ENCODE measurements at places on chromosomes 4 and X. TPM values are rescaled to one million over a fixed set of nuclear protein-coding genes. Genes with fewer than 3 reads are reported as not detected.

PPP1R3F gene
- 1.3 TPM for total RNA-seq

FNIP2 gene
- total RNA-seq = 36.7 TPM

IL13RA2 gene
- total RNA-seq = 5.4 TPM

SSX4B gene
- not detected for total RNA-seq

HSD17B11 gene
- total RNA-seq = 120 TPM

S100P gene
- 0.42 TPM for total RNA-seq

MAGEB17 gene
- not detected for total RNA-seq

STIM2 gene
- total RNA-seq = 5.4 TPM

DNA sequence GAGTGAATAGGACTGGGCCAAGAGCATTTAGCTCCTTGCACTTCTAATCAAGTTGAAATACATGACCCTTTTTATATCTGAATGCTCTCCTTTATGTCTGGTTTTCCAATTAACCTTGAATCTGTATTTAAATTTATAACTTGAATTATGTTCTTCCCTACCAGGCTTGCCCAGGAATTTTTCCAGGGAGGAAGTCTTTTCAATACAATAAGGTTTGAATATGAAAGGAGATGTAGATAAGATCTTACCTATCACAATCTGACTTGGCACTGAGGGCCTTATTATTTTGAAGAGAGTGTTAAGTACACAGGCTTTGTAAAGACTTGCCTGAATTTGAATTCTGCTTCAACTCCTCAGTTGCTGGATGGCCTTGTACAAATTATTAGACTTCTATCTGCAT lies 555.7 kb downstream of the PCDH7 start:
- DNase-seq = no peak

- no peak for DNase-seq
Measured at GRCh38 chr4:786074-786741, 39.7 kb downstream of the CPLX1 start.

DNA sequence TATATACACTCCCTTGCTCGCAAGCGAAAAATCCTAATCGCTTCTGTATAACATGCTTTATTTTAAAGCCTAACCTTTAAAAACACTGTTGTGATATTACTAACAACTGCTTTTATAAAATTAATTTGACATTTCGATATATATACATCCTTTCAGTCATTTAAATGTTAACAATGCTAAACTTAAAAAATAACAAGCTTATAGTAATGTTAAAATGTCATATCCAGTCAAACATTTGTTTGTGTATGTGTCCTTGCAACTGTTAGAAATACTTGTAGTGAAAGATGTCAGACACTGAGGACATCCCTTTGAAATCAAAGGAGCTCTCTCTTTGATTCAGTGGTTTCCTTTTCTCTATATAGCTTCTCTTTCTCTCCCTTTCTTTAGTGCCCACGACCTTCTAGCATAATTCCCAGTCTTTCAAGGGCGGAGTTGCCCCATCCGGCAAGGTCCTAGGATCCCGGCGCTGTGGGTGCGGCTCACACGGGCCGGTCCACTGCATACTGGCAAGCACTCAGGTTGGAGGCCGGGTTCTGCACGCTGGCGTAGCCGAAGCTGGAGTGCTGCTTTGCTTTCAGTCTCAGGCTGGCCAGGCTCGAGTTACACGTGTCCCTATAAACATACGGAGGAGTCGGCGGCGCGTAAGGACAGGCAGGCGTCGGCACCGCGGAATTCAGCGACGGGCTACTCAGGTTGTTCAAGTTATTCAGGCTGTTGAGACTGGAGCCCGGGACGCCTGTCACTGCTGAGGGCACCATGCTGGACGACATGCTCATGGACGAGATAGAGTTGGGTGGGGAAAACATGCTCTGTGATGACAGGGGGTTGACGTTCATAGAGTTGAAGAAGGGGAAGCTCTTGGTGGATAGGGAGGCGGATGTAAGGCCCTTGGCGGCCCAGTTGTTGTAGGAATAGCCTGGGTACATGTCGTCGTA lies 5.0 kb downstream of the PITX2 start:
- no peak for DNase-seq

- no peak for DNase-seq
Measured at GRCh38 chr4:120316416-120316815, 249.8 kb upstream of the MAD2L1 start.

DNA sequence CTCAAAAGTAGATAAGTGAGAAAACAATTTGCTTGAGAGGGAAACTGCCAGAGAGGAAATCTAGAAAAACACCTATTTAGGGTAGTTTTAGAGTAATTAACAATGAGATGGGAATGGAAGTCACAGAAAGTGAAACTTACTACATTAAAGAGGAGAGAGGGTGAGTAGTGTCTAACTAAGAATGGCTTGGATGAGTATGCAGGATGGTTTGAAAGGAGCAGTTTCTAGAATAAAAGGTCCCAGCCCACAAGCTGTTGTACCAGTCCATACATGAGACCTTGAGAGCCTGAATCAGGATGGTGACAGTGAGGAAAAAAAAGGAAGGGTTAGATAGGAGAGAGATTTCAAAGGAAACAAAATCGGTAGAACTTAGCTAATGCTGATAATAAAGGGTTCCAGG lies 1.3 kb downstream of the GAR1 start:
- no peak for DNase-seq

DNA sequence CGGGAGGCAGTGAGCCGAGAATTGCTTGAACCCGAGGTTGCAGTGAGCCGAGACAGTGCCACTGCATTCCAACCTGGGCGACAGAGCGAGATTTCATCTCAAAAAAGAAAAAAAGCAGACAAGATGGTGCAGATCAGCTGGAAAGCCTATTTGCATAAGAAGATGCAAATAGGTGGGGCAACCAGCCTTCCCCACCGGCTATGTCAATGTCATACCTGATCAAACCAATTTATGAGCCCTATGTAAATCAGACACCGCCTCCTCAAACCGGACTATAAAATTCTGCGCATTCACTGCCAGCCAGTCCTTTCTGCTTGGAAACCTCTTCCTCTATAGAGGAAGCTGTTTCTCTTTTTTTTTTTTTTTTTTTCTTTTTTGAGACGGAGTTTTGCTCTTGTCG lies 64.5 kb upstream of the CHRNA9 start:
- DNase-seq = no peak

DNA sequence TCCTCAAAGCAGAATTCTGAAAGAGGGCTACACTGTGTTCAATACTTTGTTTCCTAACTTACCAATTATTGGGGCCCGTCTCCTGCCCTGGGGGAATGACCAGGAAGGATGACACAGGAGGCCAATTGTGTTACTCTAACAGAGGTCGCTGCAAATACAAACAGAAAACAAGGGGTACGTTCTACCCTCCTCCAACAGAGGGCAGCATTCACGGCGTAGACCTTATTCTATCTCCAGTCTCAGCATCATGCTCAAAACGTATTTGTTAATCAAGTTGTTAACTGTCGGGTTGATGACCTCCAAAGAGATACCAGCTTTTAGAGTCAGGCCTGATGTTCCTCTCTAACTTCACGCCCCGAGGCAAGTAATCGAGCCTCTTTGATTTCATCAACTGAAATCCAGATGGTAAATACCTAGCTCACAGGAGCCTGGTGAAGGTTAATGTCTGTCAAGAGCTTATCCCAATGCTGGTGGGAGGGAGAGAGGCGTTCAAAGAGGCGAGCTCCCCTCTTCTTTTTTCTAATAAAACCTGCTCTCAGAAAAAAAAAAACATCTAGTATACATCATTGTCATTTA lies 181.0 kb upstream of the KCNIP4 start:
- no peak for DNase-seq

DNA sequence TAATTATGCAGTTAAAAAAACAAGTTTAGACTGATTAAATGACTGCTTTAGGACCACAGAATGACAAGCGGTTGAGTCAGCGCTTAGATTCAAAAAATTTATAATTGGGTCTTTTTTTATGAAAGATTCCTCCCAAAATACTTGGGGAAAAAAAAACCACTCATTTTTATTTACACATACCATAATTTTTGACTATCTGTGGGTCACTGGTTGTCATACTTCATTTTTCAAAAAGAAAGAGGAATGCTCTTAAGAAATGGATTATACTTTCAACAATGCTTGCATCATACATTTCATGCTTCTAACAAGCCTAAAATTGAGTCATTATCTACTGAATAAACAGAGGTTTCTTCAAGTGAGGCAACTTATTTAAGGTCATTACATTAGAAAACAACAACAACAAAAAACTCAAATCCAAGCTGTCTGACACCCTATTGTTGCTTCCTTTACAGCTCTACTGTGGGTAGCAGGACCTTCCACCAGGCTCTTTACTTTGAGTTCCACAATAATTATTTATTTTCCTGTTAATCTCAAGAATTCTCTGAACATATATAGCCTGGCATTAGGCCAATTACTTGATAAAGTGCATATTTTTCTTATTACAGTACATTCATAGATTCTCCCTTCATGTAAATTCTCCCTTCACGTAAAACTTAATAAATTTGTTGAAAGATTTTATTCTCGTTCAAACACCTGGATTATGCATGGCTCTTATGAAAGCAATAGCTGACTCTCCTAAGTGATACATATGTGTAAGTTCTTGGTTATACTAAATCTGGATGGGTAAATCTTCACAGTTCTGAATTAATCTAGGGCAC lies 445.5 kb downstream of the PCDH10 start:
- no peak for DNase-seq

DNA sequence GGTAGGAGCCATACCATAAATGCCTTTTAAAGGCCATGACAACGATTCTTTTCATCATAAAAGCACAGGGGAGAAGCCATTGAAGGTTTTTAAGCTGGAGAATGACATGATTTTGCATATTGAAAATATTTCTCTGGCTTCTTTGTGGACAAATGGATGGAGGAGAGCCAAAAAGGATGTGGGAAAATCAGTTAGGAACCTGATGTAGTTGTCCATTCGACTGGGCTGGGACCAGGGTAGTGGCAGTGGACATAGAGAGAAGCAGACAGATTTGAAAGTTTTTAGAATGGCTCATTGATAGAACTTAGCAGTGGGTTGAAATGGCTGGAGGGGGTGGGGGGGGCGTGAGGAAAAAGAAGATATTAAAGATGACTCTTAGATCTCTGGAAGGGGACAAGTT lies 19.7 kb upstream of the MSN start:
- DNase-seq = no peak

GRCh38 chr4:87919941-87920340 lies 55.6 kb upstream of the SPP1 start:
- DNase-seq = no peak

GRCh38 chr4:73816814-73817213 lies 19.7 kb upstream of the CXCL6 start:
- no peak for DNase-seq

DNA sequence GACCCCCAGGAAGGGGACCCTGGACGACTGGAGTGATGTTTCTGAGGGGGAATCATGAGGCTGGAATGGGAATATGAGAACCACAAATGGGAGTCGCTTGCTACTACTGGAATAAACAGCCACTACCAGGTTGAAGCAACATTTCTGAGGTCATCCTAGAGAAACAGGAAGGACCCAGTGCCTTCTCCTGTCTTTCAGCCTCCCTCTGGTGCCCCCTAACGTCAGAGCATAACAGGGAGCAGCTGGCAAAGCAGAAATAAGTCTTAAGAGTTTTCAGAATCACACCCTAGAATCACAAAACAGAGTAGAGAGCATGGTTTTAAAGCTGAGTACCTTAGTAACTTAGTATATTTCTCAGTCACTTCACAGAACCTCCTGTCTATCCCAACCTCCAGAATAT lies 347.8 kb upstream of the PITX2 start:
- DNase-seq = no peak

DNA sequence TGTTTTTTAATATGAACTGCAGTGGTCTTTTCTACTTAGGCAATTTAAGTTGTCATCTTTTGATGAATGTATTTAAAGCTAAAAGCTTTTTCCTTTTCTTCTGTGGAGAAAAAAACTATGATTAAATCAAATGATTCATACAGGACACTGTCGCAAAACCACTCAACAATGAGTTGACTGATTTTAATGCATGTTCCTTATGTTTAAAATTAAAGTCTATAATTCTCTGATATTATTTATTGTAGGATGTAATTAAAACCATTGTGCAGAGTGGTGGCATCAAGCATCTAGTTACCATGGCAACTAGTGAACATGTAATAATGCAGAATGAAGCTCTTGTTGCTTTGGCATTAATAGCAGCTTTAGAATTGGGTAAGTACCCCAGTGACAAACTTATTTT lies 172.5 kb downstream of the RAP1GDS1 start:
- no peak for DNase-seq

DNA sequence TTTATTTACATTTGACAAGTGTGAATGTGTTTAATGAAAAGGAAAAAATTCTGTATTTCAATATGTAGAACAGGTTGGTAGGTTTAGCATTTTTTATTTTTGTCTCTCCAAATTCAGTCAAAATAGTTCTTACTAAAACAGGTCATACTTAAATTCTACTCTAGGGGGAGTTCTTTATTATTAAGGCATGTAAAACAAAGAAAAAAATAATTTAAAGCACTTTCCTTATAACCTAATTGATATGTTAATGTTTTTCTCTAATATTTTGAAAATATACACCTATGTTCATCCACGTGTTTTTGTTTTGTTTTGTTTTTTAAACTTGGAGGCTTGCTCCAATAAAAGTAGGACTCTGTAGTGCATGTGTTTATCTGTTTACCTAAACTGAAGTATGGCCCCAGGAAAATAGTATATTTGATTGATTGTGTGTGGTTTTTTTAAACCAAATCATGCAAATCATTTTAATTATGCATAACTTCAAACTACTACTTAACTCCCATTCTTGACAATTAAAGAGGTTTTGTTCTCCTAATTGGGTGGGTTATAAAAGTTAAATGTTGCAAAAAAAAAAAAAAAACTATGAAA lies 562.7 kb downstream of the RPA4 start:
- no peak for DNase-seq

- DNase-seq = peak; percentile 37
Measured at GRCh38 chrX:10597871-10598270, 22.5 kb downstream of the MID1 start.

DNA sequence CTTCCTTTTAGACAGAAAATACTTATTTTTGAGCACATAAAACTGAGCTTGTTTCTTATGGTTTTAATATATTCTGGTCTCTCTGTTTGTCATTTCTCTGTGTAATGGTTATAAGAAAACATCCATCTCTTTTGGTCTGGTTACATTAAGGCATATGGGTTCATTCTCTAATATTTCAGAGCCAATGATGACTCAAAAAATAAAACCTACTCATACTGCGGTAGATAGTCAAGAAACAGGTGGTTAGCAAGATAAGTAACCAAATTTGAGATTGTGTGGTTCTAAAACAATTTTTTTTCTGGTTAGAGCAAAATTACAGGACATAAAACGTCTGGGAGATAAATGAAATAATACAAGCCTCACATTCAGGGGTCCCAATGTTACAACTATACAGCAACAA lies 654.5 kb downstream of the STIM2 start:
- DNase-seq = no peak

- DNase-seq = peak; percentile 96
Measured at GRCh38 chr4:127880763-127881562, at the start of gene PLK4. Gene PLK4 (plus strand): TSS chr4:127880893. CDS start chr4:127881135, 242 bp downstream.
